ENCODE measurements at places on chromosomes 12 and 14.

DNA sequence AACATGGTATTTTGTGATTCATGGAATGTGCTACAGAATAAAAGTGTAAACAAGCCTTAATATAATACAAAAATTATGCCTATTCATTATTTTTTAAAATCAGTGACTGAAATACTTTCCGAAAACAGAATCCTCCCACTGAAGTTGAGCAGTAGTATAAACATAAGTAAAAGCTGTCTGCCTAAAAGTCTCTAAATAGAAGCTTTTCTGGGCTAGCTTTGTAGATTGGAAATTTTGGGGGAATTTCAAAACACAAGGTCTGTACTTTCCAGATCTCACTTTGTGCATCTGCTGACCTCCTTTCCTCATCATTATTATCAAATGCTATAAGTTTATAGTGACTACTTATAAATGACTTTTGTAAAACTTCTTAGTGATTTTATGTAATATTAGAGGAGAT is 80.4 kb upstream of the TRHDE start:
- no peak for DNase-seq

DNA sequence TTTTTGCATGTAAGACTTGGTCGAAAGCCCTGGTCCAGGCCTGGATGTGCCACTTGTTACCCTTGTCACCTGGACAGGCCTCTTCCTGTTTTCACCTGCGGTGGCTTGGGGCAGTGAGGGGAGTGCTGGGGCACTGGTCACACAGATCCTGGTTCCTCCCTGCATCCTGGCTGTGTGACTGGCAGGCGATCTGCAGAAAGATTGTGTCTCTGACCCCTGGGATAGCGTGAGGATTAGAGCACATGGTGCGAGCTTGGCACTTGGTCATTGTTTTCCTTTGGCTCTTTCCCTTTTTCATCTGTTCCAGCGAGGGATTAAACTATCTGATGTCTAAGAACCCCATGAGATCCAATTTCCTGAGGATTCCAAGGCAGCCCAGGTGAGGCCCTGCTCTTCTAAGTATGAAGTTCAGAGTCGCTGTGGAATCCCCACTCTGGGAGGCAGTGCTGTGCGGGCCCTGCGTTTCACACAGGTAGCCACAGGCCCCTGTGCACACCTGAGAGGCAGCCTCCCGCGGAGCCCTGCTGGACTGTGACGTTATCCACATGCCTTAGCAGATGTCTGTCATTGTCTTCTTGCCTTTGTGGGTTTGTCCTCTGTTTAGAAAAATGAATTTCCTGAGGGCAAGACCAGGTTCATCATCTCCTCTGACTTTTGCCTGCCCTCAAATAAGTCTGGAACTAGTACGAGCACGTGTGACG is 288.4 kb downstream of the CACNA1C start:
- no peak for DNase-seq

DNA sequence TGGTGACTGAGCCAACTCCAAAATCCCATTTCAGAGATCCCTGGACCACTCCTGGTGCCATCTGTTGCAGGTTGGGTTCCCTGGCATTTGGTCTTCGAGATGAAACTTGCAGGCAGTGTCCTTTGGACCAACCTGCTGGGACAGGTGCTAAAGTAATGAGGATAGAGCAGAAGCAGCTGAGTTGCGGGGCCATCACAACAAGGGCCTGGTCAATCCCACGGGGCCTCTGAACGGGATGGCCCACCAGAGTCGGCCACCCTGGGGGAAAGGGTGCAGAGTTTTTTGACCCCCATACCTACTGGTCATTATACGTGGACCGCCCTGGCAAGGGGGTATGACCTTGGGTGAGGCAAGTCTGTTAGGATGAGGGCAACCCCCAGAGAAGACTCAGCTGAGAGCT is 39.3 kb downstream of the DLK1 start:
- DNase-seq: no peak

DNA sequence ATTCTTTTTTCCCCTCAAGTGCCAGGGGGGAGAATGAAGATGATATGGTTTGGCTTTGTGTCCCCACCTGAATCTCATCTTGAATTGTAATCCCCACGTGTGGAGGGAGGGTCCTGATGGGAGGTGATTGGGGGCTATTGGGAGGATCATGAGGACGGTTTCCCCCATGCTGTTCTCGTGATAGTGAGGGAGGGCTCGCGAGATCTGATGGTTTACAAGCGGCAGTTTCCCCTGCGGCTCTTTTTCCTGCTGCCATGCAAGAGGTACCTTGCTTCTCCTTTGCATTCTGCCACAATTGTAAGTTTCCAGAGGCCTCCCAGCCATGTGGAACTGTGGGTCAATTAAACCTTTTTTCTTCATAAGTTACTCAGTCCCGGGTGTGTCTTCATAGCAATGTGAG is 173.7 kb downstream of the CAND1 start:
- no peak for DNase-seq

DNA sequence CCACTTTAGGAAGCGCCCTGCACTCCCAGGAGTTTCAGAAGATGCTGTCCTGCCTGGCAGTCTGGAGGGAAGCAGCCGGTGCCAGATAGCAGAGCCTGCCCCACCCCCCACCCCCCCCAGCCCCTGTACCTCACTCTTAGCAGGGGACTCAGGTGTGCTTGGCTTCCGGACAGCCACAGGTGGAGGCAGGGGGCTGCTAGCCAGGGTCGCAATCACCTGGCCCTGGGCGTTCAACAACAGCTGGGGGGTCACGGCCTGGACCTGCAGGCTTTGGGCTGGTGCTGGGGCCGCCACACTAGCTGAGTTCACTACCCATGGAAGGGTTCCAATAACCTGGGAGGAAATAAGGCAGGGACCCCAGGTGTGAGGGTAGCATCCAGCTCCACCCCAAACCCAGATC is 22.0 kb downstream of the POU6F1 start:
- DNase-seq: no peak

GRCh38 chr12:96886998-96887677 is 19.9 kb upstream of the NEDD1 start:
- DNase-seq: no peak

DNA sequence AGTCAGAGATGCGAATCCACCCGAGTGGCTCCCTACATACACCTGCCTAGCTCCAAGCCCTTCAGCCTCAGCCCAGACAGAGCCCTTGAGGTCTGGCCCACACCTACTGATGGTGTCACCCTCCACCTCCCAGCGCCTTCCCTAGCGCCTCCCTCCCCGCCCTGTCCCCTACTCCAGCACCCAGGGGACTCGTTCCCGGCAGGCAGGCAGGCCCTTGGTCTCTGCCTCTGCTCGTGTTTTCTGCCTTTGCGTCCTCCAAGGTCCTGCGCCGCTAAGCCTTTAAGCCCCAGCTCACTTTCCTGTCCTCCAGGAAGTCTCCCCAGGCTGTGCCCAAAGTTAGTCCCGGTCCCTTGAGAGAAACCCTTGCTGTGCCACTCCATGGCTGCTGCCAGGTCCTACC is 12.7 kb downstream of the INF2 start:
- DNase-seq: no peak

DNA sequence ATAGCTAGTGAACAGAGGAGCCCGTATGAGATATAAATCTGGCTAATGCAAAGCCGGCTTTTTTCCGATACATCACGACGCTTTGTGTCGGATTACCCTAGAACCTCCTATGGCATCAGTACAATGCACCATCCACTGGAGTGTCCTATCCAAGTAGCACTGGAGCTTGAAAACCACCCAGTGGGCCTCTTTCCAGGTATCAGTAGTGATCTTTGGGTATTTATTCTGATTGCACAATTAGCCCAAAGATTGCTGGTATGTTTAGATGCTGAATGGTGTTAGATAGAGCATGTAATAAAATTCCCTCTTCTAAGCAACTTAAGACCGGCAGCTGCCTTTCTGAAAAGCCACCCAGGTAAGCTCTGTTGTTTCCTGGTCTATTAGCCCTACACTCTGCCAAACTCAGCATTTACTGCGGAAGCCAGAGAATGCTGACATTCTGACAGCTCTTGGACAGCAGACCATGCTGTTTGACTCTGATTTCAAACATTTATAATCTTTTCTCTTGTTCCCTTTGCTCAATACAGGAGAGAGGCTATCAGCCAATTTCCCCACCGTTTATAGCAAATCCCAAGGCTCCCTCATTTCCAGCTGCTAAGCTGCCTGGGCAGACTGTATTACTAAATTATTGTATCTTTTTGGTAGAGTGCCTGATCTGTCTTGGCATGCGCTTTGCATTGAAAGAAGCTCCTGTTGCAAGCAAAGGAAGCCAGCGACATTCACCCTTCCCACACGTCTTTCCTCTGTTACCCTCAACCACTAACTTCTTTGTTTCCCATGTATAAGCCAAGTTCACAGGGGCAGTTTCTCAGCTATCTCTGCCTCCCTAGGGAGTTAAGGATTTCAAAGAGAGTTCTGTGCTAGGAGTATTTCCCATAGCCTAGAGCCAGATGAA is 388.3 kb upstream of the GARIN6 start:
- DNase-seq: peak; percentile 13

DNA sequence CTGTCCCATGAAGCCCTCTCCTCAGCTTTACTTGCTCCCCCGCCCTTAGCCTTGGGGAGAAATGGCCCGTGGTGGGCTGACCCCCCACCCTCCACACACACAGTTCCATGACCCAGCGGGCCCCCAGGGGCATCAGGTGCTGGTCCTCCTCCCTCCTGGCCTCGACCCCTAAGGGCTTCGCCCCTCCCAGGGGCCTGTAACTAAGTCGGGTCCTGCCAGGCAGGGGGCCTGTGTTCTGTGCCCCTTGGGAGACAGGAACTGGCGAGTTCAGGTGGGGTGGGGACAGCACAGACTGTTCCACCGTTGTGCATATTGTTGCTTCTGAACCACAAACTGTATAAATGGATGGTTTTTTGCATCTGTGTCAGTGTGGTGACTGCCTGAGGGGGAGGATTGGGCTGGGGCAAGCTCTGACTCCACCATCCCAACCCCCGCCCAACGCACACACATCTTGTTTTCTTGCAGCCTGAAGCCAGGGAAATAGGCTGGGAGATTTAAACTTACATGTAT is 8.8 kb downstream of the TAMALIN start:
- DNase-seq: no peak

- no peak for DNase-seq
Measured at GRCh38 chr12:79371226-79371625, 319.5 kb downstream of the PAWR start.

GRCh38 chr14:103500148-103500990 is 22.3 kb downstream of the CKB start:
- peak; percentile 89 for DNase-seq

GRCh38 chr12:116303929-116304328 is 26.4 kb upstream of the MED13L start:
- no peak for DNase-seq

DNA sequence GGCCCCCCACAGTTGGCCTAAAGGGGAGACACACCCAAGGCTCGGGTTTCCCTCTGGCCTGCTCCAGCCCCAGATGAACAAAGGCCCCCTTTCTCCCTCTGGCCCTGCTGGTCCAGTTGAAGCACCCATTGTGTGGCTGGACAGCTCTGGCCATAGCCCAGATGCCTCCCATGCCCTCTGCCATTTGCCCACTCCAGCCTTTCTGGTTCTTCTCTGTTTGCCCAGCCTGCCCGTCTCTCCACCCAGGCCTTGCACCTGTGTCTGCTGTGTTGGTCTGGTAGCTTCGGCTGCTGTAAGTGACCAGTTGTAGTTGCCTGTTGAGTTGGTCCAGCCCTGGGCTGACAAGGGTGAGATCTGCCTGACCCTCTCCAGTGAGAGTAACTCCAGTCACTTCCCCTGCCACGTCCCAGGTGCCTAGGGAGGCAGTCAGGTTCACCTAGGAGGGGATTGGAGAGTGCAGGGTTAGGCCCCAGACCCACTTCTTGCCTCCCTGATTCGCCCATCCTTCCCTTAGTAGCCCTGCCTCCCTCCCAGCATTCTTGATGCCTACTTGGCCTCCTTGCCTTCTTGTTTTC is 3.0 kb downstream of the B4GALNT1 start:
- no peak for DNase-seq

- DNase-seq: no peak
Measured at GRCh38 chr12:24424889-24425600, 475.6 kb upstream of the SOX5 start.

DNA sequence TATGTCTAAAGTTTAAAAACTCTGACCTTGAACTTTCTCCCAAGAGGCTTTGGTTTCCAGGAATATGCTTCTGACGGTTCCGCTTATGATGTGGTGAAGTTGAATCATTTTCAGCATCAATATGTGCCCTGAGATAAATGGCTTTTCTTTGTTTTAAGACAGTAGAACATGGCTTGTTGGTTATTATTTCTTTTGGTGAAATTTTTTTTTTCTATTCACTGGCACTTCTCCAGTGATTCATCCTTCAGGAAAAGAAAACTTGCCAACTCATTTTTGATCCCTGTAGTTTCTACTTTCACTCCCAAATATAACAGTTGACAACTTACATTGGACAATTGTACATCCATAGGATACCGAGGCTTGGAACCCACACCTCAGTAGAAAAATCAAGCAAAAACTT is 1301.2 kb upstream of the FLRT2 start:
- no peak for DNase-seq

DNA sequence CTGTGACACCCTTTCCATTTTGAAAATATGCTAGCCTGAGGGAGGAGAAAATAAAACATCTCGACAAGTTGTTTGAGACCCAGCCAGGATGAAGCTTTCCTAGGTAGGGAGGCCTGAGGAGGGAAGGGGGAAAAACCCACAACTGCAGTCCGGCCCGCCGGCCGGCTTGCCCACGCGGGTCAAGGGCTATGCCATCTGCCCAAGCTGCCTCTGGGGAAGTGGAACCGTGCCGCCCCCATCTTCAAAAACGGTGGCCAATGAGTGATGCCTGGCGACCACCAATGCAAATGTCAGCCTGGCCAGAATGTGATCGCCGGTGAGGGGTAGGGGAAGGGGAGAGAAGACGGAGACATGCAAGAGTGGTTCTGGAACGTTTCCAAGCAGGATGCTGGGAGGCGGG is 263.5 kb upstream of the ALG10B start:
- DNase-seq: no peak

DNA sequence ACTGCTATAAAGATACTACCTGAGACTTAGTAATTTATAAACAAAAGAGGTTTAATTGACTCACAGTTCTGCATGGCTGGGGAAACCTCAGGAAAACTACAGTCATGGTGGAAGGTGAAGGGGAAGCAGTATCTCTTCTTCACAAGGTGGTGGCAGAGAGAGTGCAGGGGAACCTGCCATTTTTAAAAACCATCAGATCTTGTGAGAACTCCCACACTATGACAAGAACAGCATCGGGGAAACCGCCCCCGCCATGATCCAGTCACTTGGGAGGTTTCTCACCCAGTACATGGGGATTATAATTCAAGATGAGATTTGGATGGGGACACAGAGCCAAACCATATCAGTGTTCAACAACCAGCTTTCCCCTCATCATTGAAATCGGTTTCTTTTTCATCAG is 49.9 kb downstream of the AEBP2 start:
- DNase-seq: no peak

DNA sequence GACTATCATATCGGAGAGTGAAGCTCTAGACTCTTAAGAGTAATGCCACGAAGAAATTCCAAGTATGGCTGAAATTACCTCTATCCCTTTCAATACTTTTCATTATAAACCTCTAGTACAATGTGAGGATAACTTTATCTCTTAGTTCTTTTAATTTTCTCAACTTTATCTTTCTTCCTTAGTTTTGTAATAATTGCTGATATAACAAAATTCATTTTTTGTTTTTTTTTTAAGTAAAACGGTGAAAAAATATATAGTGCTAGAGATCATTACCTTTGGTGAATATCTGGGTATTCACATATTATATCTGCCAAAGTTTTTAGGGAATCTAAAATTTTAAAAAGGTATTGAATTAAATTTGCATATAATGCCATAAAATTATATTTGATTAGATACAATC is 19.5 kb upstream of the DNAAF2 start:
- no peak for DNase-seq
